SK-N-SH treated with all-trans-retinoic acid at 6 μM for 48 hours (cell line): ENCODE measurements at places on chromosomes 6 and 20.

DNA sequence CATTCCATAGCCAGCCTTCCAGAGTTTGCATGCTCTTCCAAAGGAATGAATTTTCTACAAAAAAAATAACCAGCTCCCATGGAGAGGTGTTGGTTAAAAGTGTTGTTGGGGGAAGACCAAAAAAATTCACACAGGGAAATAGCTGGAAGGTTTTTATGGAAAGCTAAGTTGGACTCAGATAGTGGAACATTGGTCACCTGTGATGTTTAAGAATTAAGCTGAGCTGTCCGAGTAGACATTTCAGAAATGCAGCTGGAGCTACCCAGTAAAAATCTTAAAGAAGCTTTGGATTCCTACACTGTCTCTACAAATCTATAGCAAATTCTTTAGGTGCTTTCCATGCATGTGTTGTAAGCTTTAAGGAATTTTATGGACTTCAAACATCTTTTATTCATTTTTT lies 155.5 kb downstream of the THBS2 start:
- peak; percentile 32; the same call in 2 of the 3 replicates for ATAC-seq

DNA sequence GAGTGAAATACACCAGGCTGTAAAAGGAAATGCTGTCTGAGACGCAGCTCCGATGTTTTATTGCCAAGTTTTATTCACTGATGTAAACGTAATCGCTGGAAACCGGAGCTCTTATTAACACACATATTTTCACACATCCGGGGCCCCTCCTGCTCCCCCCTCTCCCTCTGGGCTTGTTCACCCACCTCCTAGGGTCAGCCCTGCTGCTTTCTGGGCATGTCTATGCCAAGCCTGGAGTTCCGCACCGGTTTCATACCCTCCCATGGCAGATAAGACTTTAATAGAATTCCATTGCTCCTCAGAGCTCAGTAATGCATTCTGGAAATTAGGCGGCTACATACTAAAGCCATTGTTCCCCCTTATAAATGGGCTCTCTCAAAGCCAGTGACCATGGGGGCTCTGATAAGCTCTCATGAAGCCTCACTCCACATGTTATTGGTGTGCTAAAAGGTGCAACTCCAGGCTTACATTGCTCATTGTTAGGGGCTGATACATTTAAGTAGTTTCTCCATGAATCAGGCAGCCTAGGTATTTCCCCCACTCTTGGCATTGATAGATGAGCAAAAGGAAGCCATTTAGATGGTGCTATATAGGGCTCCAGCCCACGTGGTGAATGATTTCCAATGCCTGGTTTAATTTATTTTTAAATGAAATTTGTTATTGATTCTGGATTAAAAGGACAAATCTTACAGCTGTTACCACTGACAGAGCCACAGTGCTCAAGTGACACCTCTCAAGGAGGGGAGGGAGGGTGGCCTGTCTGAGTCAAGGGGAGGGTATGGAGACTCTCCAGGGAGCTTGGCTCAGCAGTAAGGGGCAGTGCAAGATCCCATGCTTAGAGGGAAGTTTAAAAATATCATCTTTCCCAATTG lies 4.5 kb upstream of the VSTM2L start:
- no peak for ATAC-seq

- no peak for ATAC-seq
Measured at GRCh38 chr6:16227048-16227562, 11.3 kb upstream of the GMPR start.

GRCh38 chr6:118867181-118867580 lies 26.8 kb upstream of the ASF1A start:
- ATAC-seq: no peak

DNA sequence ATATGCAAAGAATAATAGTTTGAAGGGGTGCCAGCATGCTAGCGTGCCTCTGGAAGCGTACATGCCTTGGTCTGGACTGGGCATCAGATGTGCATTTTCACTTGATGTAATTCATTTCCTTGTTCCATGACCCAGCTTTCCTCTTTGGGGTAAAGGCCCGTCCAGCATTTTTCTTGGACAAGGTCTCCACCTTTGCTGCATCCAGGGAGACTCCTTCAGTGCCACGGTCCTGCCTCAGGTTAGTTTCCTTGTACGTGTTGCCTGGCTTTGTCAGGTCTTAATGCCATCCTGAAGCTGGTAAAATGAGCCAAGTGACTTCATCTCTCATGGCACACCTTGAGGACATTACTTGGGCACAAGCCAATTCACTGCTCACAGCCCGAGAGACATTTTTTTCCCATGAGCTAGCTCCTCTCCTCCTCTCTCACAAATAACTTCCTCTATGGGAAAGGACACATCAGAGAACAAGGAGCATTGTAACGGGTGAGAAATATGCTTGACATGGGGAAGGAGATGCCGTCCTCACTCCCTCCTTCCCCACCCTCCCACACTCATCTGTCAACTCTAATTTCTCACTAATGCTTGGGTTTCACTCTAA lies 23.9 kb downstream of the EDN1 start:
- peak; percentile 92 for ATAC-seq

DNA sequence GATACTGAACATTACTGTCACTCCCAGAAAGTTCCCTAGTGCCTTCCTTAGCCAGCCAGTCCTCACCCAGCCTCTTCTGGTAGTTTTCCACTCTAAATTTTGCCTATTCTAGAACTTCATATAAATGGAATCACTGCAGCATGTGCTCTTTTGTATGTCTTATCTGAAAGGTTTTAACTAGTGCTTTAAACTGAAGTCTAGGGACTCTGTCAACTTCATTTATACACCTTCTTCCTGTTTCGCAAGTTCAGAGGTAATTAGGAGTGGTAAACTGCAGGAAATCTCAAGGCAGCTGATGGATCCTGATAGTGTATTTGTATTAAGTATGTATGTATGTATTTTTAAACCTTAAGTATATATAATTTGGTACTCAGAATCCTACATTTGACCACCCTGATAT lies 94.3 kb downstream of the TCP11 start:
- no peak for ATAC-seq

GRCh38 chr20:24718696-24719095 lies 230.4 kb upstream of the CST7 start:
- ATAC-seq: no peak

- ATAC-seq: no peak
Measured at GRCh38 chr6:111626441-111626840, 20.8 kb upstream of the TRAF3IP2 start.

DNA sequence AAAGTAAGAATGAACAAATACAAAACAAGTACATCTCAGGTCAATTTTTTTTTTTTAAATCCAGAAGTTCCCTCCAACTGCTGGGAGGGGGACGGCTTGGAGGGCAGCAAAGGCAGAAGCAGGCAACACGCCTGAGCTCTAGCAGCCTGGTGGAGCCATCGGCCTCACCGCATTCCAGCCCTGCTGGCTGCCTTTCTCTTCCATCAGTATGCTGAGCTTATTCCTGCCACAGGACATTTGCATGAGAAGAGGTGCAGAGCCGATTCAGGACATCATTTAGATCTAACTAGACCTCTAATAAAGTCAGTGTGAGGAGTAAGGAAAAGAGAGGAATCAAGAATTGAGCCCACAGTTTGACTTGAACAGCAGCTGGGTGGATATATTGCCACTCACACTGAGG lies 318.8 kb downstream of the ZFAND3 start:
- no peak for ATAC-seq

DNA sequence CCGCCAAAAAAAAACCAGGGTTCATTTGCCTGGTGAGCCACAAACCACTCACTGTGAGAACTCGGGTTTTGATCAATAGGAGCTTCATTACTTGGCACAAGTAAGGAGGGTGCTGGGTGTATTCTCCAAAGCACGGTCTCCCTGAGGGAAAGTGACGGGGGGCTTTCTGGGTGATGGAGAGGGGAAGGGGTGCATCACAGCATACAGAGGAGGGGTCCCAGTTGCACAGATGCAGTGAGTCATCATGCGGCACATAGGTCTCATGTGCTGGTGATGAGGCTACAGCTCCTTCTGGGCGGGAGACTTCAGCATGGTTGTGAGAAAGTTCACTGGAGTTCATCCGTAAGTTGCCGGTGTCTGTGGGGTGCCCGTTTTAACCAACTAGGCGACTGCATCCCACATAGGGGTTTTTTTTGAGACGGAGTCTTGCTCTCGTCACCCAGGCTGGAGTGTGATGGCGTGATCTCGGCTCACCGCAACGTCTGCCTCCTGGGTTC lies 36.2 kb downstream of the SUN5 start:
- ATAC-seq: no peak

DNA sequence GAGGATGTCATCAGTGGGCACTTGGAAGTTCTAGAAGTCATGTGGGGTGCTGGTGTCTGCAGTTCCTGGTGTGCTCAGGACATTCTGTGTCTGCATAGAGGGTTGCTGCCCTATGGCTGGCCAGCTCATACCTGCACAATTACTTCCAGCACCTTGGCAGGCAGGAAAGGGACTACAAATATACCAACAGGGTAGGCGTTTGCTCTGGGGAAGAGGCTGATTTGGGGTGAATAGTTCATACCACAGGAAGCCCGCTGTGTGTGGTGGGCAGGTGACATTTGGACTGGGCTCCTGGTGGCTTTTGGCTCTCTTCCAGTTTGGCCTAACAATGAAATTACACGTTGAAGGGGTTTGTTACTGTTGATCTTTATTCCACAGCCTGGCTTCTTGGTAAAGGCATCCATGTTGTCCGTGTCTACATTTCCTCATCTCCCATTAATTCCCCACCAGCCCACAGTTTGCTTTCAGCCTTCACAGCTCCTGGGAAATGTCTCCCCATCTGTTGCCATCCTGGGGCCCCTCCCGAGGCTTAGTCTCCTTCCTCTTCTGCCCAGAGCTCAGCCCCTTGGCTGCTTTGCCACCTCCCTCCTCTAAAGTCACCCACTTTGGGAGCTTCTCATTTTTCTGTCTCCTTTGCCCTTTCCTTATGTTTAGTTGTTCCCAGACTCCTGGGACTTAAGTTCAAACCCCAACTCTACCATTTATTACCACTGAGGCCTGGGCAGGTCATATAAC lies 88.1 kb downstream of the RSPH3 start:
- no peak for ATAC-seq

DNA sequence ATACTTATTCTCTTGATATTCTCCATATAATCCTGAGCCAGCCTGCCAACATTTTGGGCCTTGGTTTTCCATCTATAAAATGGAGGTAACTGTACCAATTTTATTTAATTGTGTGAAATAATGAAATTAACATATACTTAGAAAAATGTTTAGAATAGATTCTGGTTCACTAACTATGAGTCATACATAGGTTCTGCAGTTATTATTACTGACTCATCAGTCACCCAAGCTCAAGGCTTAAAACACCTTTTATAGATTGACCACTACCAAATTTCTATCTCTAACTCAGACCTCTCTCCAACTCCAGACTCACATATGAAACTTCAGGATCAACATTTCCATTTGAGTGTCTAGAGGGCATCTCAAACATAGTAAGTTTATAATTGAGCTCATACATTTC lies 1277.2 kb upstream of the GJE1 start:
- ATAC-seq: no peak

- ATAC-seq: no peak
Measured at GRCh38 chr20:25073544-25073943, 8.4 kb downstream of the VSX1 start.

- ATAC-seq: peak; percentile 52; the same call in 1 of the 3 replicates
Measured at GRCh38 chr20:50717974-50718761, 13.2 kb upstream of the PARD6B start.

GRCh38 chr6:41939848-41940758 lies 1.5 kb downstream of the CCND3 start:
- ATAC-seq: no peak

DNA sequence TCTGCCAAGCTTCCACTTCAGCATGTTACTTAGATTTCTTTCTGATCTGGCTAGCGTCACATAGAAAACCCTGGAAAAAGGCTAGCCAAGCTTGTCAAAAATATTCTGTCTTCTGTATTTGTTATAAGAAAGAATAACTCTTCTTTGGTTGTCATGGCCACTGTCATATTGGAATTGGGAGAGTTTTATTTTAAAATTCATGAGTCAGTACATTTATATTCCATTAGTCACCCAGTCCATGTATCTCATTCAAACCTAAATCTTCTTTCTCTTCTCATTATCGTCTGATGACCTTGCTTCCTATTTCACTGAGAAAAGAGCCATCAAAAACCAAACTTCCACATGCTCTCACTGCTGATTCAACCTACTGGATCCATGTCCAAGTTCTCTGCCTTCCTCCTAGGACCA lies 65.7 kb downstream of the EPM2A start:
- peak; percentile 96 for ATAC-seq

DNA sequence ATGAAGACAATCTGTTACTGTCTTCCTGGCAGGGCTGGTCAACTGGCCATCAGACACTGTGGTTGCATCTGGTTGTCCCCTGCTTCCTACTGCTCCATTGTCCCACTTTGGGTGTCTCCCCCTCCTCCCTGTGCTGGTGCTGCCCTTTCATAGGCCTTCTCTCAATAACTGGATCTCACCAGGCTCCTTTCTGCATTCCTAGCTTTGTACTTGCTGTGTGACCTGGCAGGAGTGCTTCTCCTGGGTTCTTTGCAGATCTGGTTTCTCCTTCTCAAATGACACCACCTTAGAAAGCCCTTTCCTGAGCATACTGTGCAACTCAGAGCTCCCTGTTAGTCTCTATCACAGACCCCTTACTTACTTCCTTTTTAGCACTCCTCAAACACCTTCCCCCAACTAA lies 223.0 kb downstream of the BCKDHB start:
- peak; percentile 19 for ATAC-seq

DNA sequence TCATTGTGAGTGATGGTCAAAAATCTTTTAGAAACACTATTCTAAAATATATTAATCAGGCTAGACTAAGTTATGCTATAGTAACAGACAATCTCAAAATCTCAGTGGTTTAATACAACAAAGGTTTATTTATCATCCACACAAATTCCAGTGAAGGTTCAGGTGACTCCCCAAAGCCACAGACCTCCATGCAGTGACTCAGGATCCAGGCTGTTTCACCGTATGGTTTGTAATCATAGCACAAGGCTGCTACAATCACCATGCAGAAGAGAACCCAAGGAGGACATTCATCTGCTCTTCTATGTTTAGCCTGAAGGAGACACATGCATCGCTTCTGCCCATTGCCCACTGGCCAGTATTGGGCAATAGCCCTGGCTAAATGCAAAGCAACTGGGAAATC lies 46.2 kb downstream of the BFSP1 start:
- no peak for ATAC-seq
